ENCODE measurements at places on chromosomes 3 and 15. TPM values are rescaled to one million over a fixed set of nuclear protein-coding genes. Genes with fewer than 3 reads are reported as not detected.

The TGM4 gene
- not detected for polyA plus RNA-seq

DNA sequence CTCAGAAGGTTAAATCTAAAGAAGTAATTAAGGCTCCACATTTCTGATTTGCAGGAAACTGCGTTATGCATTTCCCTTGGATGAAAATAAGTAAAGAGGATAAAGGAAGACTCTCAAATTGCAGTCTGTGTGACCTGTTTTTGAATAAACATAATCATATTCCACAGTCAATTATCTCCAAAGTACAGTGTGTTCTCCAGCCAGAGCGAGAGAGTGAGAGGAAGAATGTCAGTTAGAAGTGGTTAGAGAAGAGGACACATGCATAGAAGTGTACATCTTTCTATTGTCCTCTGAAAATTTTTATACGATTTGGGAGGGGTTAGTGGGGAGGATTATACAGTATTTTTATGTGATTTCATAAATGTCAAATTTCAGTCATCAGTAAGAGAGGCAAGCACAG, 487.1 kb downstream of the LPP start:
- DNase-seq, result no peak

The RPP25 gene
- 0.92 TPM for polyA plus RNA-seq

DNA sequence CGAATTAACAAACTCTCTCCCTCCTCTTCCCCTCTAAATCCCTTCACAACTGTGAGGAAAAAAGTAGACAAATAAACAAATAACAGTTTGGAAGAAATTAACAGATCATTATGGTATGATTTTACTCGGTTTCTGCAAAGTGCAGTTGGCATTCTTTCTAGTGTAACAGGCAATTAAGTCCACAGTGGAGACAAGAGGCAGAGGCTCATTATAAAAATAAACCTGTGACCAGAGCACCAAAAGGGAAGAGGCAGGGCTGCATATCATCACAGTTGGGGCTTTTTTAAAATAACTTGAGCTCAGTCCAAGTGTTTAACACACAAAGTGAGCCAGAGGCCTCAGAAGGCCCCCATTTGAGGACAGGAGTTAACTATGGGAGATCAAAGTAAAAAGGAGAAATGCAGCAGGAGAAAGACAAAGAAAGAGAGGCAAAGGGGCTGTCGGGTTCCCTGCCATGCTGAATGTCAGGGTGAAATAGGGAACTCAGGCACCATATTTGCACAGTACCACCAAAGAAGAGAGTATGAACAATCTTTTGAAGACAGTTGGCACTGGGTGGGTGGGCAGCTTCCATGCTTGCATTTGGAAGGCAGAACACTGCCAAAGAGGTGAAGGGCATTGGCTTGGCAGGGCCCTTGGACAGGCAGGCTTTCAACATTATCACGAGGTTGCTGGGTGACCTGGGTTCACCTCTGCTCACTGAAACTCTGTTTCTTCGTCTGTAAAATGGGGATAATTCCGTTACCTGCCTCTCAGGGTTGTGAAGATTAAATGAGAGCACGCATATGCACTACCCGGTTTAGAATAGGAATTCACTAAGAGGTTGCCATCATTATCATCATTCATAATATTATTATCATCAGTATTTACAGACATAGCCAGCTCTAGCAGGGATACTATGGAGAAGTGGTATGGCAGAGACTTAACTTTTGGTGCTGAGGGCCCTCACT, 134.5 kb downstream of the MEX3B start:
- DNase-seq, result no peak

GRCh38 chr15:92839696-92840095, 60.4 kb upstream of the CHD2 start:
- peak; percentile 20 for DNase-seq

- DNase-seq, result no peak
Observed at GRCh38 chr15:62382046-62382445, 217.0 kb upstream of the C2CD4B start.

The KIF7 gene
- not detected for polyA plus RNA-seq

The SPTSSB gene
- not detected for polyA plus RNA-seq

GRCh38 chr3:103082501-103082900, 647.7 kb downstream of the ZPLD1 start:
- no peak for DNase-seq

DNA sequence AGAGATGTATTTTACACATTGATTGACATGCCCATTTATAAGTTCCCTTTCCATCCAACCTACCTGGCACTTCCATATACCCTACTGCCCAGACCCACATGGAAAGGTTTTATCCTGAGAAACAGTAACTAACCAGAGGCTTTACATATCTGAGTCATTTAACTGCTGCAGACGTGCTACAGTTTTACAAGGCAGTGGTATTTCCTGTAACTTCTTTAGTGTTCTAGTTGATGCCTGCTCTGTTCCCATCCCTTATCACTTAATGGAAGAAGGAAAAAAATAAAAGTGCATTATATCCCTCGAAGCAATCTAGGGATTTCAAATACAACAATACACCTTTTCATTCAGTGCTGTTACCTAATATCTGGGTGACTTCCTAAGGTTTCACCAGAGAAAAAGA, 107.1 kb downstream of the TMCO5A start:
- no peak for DNase-seq

DNA sequence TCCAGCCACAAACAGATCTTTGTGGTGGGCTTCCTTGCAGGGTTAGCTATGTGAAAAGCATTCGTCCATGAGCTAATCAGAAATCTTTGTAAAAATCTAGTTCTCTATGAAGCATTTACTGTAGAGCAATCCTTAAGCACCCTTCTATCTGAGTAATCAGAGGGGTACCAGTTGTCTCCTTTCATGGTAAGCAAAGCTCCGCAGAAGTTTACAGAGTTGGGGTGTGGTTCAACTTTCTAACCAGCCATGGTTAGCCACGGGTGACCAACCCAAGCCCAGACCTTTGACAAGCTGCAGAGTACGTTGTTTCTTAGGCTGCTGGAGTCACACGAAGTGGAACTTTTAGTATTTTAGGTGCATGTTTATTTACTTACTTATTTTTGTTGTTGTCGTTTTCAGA, 77.4 kb downstream of the FLNB start:
- no peak for DNase-seq

- DNase-seq, result peak; percentile 50
Observed at GRCh38 chr3:172040078-172040980, 951 bp downstream of the FNDC3B start.
